NCI-H187 (cell line): ENCODE measurements at places on chromosomes 4 and X.

GRCh38 chr4:186144198-186144945 lies 39.9 kb downstream of the FAM149A start:
- no peak for DNase-seq

- no peak for DNase-seq
These were observed 154.6 kb downstream of the ATOH1 start for GRCh38 chr4:93983140-93983539.

DNA sequence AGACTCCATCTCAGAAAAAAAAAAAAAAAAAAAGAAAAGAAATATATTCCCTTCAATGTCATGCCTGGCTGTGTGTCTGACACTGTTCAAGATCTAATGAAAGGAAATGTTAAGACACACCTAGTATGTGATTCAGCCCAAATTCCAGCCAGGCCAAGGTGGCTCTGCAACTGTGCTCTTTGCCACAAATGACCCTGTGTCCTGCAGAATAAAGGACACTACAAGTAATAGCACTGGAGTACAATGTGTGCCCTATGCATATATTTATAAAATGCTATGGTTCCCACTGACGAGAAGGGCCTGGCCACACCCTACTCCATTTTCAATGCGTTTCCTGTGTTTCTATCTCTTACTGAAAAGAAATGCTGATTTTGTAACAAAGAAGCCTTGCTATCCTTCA lies 98.0 kb upstream of the SORBS2 start:
- DNase-seq = no peak

- DNase-seq = no peak
These were observed 286.5 kb downstream of the EPHA5 start for GRCh38 chr4:65383589-65384305.

DNA sequence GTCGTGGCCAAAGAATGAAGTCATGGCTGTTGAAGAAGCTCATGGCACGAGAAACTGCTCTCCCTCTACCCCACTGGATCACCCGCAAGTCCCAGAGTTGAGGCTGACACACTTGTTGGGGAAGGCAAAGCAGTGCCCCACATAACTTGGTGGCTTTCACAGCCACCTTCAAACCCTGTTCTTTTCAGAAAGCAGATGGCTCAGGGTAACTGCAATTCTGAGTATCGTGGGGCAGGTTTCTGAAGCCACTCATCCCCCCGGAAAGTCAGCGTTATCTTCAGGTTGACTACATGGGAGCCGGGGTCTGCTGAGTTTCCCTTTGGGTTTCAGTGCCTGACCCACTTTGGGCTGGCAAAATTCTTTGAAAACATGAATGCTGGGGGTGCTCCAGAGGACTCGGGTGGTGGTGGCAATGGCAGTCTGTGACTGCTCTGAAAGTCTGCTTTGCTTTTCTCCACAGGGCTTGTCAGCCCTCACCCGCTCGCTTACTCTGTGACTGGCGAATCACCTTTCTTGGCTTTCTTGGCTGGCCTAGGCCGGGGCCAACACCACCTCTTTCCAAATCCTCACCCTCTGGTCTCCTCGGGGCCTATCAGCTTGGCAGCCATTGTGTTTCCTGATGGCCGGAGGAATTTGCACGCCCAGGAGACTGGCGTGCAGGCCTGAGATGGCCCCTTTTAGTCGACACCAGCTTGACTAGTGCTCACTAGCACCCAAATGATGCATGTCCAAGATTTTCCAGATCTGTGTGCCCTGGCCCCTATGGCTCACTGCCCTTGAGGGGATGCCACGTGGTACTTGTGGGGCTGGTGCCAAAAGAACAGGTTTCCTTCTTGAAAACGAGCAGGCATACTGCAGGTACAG lies 7.3 kb downstream of the PPP1R3F start:
- no peak for DNase-seq

GRCh38 chr4:79613269-79613935 lies 205.4 kb upstream of the GK2 start:
- no peak for DNase-seq

DNA sequence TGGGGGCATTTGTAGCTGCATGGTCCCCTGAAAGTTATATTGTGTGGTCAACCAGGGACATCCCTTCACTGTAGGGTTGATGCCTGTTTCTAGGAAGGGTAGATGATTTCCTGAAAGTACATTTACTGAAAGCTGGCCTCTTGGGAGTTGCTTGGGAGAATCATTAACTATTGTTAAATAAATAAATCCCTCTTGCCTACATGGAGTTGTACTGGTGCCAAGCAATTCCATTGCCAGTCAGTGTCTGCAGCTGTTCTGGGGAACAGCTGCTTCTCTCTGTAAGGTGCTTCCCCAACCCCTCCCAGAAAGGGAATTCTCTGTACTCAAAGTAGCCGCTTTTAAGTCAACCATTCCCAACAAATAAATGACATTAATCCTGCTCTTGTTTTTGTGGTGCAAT lies 51.1 kb downstream of the C4orf51 start:
- DNase-seq = no peak

DNA sequence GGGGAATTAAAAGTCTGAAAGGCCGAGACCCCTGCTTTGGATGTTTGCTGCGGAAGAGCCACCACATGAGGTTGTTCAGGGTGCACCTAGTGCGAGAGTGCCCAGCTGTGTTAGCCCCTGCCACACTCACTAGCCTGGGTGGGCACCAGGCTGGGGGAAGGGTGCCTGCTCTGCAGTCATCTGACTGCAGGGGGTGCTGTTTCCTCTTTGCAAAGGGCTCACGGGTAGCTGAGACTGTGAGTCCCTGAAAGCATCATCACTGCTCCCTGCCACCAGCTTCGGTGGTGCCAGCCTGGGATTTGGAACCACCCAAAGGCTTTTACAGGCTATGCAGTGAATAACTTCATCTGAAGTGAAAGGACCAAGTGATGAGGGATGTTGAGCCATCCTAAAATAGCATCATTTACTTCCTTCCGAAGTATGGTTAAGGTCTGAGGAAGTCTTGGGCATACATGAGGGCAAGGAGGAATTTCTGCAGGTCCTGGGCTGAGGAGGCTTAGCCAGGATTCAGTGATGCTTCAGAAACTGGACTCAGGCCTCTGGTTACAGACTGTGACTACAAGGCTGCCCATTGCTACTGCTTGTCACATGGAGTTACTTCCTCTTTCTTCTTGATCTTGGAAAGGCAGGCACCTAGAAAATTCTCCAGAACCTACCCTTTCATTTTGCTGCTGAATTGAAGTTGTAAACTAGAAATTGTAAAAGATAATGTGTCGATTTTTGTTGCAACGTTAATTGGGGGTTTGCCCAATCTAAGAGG lies 293.2 kb upstream of the PRPS2 start:
- no peak for DNase-seq

- no peak for DNase-seq
These were observed 16.4 kb downstream of the FHL1 start for GRCh38 chrX:136163689-136164088.

DNA sequence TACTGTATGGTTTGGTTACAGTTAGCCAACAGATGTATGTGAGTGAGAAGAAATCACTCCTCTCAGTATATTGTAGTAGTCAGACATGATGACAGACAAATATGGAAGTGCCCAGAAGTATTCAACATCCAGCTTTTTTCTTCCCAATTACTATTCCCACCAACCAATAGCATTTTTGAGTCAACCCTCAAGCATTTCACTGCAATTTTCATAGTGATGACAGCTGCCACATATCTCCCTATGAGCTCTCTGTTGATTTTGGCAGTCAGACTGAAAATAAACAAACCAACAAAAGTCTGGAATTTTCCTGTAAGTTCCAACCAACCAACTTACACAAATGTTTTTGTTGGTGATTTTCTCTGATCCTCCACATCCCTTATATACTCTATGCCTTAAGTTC lies 8.2 kb upstream of the TRAM1L1 start:
- no peak for DNase-seq

GRCh38 chrX:65920620-65921019 lies 119.3 kb downstream of the VSIG4 start:
- no peak for DNase-seq

DNA sequence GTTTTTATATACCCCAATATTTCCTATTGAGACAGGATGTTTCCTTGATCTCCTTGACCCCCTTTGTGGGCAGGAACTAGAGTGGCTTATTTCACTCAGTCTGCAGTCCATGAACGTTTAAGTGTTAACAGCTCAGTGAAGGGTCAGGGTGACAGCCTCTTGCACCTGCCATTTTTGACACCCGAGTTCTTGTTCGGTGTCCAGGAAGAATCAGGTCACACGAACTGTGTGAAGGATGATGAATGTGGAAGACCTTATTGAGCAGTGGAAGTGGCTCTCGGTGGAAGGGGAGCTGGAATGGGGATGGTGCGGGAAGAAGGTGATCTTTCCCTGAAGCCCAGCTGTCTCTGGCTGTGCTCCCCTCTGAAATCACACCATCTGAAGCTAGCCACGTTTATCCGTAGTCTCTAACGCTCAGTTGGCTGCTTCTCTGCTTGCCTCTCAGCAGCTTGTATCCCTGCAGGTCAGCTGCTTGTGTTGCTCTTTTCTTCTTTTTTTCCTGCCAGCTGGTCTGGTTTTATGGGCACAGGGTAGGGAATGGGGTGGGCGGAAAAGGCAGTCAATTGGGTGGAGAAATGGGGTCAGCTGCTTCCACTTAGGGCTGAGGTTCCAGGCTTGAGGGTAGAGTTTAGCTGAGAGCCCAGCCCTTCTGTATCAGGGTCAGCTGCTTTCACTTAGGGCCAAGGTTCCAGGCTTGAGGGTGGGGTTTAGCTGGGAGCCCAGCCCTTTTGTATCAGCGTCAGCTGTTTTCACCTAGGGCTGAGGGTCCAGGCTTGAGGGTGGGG lies 29.0 kb upstream of the CCNG2 start:
- DNase-seq = no peak

GRCh38 chr4:154999950-155000578 lies 208.4 kb upstream of the NPY2R start:
- no peak for DNase-seq

- DNase-seq = no peak
These were observed 16.8 kb downstream of the POLR2B start for GRCh38 chr4:56995525-56995924.

DNA sequence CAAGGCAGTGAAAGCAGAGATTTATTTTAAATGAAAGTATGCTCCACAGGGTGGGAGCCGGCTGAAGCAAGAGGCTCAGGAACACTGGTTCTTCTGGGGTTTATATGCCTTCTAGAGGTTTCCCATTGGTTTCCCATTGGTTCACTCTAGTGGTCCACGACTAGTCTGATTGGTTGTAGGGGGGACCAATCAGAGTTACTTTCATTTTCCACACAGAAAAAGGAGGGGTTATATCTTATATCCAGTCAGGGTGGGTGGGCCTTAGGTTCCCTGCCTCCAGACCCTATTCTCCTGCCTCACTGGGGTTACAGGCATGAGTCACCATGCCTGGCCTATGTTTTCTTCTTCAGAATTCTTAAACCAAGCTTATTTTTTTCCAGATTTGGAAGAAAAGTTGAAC lies 101.6 kb downstream of the KLHL8 start:
- DNase-seq = no peak

DNA sequence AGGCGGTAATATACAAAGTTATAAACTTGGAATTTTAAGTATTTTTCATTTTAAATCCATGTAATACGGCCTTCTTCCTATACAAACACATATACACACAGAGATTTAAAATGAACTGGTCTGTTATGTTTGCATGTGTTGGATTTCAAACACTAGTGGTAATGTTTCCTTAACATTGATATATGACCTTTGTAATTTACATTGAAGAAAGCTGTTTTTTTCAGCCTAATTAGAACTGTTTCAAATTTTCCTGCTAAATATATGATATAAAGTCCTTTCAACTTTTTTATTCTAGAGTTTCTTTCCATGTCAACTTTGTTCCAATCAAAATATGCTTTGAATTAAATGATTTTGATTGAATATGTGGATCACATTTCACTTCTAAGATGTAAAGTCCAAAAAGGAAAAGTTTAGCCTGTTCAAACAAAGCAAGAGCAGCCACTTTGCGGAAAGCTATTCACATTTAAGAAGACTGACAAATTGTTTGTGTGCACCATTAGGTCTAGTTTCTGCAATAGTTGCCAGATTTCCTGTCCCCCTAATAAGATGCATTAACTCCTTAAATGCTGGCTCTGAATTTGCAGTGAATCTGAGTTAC lies 226.0 kb upstream of the MAB21L2 start:
- DNase-seq = no peak

- no peak for DNase-seq
These were observed 13.5 kb downstream of the SLC10A6 start for GRCh38 chr4:86835677-86836076.

GRCh38 chr4:36115312-36115711 lies 129.0 kb downstream of the ARAP2 start:
- DNase-seq = no peak

- peak; percentile 13 for DNase-seq
These were observed 15.3 kb downstream of the SEPSECS start for GRCh38 chr4:25144870-25145481.

DNA sequence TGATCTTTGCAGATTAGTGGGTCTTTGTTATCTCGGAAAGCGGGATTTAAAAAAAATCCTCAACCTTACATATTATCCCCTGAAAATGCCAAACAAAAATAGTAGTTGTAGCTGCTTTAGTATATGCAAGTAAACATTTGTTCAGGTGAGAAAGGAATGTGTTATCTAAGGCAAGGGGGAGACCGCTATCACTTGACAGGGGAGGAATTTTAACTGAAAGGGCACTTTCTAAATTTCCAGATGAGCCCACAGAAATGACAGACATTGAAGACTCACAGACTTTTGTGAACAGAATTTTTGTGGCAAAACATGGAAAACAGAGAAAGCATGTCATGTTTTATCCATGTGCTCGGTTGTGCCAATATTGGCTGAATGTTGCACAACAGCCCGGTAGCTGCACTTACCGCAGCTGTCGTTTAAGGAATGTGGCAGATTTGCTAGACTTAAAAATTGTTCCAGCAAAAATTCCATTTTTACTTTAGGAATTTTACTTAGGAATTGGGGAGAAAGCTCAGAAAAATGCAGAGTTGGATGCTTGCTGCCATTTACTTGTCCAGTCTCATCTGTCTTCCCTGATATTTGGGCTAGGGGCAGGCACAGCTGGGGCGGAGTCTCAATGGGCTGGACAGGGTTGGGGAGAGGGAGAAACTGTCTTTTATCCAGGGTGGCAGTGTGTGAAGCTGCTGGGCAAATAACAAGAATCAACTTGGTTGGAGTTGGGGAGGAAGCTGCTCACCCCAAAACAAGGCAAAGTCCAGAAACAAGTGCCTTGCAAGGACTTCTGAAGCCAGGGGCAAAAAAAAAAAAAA lies 94.6 kb upstream of the RPS6KA3 start:
- no peak for DNase-seq

- no peak for DNase-seq
These were observed 183.4 kb upstream of the FAM241A start for GRCh38 chr4:111961809-111962208.

- DNase-seq = no peak
These were observed 22.3 kb upstream of the RNF150 start for GRCh38 chr4:141155586-141155985.

- DNase-seq = peak; percentile 86
These were observed at the start of gene BMP2K for GRCh38 chr4:78776079-78776728. BMP2K (plus strand) TSS chr4:78776350; CDS start chr4:78776544, 194 bp downstream.

DNA sequence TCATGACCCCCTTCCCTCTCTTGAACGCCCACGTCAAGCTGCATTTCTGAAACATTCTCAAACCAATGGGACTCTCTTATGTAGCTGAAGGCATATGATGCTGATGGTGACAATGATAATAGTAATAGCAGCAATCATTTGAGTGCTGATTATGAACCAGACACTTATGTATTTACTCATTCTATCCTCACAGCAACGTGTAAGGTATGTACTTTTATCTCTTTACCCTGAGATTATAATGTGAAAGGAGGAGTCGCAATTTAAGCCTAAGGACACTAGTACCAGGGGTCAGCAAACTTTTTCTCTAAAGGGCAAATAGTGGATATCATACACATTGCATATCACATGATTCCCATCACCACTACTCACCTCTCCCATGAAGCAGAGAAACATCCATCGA lies 8.5 kb downstream of the PGM2 start:
- no peak for DNase-seq
